ENCODE measurements at places on chromosomes 11 and 22.

GRCh38 chr22:19127329-19128008 lies 3.6 kb upstream of the TSSK2 start:
- no peak for DNase-seq

GRCh38 chr11:113817162-113817561 lies 37.6 kb downstream of the CLDN25 start:
- no peak for DNase-seq

DNA sequence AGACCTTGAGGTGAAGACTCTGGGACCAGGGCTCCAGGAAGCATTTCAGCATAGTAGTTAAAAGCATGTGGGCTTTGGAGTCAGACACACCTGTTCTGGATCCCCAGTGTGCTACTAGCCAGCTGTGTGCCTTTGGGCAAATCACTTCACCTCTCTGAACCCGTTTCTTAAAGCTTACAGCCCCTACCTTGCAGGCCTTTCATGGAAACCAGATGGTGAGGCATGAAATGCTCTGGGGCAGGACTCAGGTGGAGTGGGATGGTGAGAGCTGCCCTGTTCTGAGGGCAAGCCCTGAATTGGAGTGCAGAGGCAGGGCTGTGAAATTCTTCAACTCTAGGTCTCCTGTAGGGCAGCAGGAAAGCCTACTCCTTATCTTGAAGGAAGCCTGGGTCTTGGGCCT lies 10.5 kb downstream of the UCP2 start:
- DNase-seq, result no peak

DNA sequence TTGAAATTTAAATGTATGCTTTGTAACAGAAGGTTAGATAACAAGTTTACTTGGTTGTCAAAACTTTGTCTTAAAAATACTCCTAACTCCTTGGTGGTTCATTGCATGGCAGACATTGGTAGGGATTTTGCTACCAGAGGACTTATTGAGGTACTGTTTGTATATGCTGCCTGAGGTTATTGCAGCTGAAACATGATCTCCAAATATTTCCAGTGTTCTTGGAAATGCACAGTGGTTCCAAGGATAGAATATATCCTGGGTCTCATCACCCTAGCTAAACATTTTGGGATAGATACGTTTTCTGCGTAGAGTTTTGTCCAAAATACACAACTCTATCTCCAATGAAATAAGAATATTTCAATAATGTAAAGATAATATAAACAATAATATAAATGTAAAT lies 109.2 kb downstream of the RAB38 start:
- no peak for DNase-seq

GRCh38 chr11:8318536-8318935 lies 54.9 kb upstream of the LMO1 start:
- DNase-seq, result no peak

DNA sequence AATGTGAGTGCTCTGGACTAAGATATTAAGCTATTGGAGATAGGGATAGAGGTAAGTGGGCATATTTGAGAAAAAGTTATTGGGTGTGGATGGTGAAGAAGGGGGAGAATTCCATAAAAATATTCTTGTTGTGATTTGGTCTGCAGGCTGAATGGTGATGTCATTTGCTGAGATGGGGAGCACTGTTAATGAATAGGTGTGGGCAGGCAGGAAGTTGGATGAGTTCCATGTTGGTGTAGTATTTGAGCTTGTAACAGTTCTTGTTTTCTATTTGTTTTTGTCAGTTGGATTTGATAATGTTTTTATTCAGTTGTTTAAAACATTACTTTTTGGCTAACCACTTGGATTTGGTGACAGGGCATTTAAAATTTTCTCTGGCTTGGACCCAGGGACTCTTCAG lies 168.8 kb downstream of the C11orf87 start:
- peak; percentile 1 for DNase-seq

GRCh38 chr22:28711820-28712777 lies 29.5 kb downstream of the CHEK2 start:
- peak; percentile 96 for DNase-seq

- DNase-seq, result no peak
These were observed 39.7 kb downstream of the APLP2 start for GRCh38 chr11:130109386-130109785.

- DNase-seq, result no peak
These were observed 54.0 kb downstream of the ZNRF3 start for GRCh38 chr22:28937206-28938025.

- DNase-seq, result no peak
These were observed 54.5 kb upstream of the ZBTB44 start for GRCh38 chr11:130369141-130369691.

GRCh38 chr11:7202412-7202811 lies 49.3 kb upstream of the SYT9 start:
- DNase-seq, result no peak

GRCh38 chr11:45805305-45806071 lies 539 bp downstream of the SLC35C1 start:
- peak; percentile 59 for DNase-seq

DNA sequence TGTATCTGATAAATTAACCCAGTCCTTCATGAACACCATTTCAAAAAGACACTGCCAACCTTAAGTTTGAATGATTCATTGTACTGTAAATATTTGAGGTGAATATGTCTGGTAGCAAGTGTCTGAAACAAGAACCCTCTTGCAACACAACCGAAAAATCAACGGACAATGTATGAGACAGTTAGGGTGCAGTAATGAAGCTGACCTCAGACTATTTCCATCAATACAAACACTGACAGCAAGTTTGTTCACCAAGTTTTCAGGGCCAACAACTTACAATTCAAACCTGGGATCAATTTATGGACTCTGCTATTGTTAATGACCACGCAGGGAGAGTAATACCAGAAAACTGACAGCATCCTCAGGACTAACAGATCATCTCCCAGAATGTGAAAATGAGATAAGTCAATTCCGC lies 126.3 kb downstream of the CADM1 start:
- no peak for DNase-seq

DNA sequence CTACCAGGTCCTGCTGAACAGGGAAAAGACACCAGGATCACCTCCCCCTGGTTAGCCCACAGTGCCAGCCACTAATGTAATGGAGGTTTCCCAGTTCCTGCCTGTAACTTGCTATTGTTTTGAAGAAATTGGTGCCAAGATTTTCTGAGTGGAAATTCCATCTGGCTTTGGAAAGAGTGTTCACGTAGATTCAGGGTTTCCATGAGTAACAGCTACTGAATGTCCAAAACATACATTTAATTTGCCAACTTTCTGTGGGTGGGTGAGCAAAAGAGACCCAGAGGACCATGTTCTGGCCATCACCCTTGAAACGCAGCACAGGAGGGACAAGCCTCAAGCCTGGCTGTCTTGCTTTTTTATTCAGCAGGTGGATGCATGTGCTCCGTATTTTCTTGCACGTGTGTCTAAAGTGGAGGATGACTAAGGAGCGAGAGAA lies 8.8 kb upstream of the DKK3 start:
- peak; percentile 94 for DNase-seq

GRCh38 chr11:78533399-78533798 lies 41.3 kb downstream of the NARS2 start:
- DNase-seq, result no peak

DNA sequence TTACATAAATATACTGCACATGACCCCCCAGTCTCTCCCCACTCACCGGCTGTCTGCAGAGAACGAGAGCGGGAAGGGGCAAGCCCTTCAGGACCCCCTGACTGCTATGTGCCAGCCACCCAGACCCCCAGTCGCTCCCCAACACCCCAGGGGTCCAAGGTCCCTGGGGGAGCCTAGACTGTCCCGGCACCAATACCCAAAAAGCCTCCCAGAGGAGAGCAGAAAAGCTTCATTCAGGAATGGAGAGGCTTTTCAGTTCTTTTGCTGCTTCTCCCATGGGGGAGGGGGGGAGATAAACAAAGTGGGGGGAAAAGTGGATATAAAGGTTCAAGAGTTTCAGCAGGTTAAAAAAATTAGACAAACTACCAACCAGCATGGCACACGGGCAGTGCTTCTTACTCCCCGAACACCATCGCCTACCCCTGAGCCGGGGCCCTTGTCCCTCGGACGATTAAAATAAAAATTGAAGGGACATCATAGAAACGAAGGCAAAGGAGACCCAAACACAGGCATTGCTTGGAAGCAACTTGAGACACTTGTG lies 1.3 kb downstream of the CSNK1E start:
- DNase-seq, result no peak

- no peak for DNase-seq
These were observed 60.2 kb downstream of the LRRC32 start for GRCh38 chr11:76610371-76610770.

DNA sequence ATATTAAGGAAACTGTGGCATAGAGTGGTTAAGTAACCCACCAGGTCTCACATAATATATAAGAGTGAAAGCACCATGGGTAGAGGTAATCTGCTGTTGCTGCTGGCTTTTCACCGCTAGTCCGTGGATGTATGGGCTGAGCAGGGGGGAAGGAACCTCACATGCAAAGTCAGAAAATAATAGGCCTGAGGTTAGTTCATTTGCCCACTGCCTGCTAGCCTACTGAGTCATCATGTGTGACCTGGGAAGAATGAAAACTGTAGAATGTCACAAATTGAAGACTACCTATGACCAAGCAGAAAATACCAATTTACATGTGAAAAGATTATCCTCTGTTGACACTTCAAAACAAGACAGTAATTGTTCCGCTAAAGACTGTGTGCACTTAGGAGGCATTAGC lies 560.1 kb upstream of the FAT3 start:
- no peak for DNase-seq

DNA sequence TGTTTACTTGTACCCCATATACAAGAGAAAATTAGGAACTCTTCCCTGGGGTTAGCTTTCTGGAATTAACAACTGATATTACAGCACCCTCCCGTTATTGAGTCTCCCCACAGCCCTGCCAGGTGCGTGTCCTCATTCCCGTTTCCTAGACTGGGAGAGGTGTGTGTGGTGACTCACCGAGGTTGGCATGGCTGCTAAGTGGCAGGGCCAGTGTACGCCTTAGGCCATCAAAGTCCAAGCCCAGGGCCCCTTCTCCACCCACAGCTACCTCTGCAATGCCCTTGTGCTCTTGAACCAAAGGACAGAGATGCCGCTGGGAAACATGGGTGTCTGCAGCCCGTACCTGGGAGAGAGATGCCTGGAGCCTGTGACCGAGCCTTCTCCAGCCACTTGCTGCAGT lies 12.3 kb downstream of the IFT27 start:
- no peak for DNase-seq

- DNase-seq, result no peak
These were observed 273.9 kb downstream of the NTM start for GRCh38 chr11:131644204-131644795.

GRCh38 chr22:47086596-47087248 lies 324.3 kb downstream of the TBC1D22A start:
- no peak for DNase-seq

DNA sequence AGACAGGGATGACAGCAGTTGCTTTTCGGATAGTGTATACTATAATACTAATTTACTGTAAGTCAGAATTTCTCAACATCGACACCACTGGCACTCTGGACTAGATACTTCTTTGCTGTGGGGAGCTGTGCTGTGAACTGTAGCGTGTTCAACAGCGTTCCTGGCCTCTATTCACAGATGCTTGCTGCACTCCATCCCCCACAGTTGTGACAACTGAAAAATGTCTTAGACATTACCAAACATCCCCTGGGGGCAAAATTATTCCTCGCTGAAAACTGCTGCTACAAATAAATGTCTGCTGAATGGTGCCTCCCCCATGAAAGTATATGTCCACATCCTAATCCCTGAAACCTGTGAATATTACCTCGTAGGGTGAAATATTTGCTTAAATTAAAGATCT lies 7.5 kb upstream of the SLC15A3 start:
- DNase-seq, result peak; percentile 28

GRCh38 chr22:23603266-23603665 lies 23.2 kb upstream of the IGLL1 start:
- DNase-seq, result no peak

GRCh38 chr22:45742866-45743450 lies 71.3 kb downstream of the ATXN10 start:
- DNase-seq, result peak; percentile 71

- DNase-seq, result no peak
These were observed 35.8 kb upstream of the SLN start for GRCh38 chr11:107747622-107748021.

GRCh38 chr22:33831651-33832050 lies 88.6 kb downstream of the LARGE1 start:
- no peak for DNase-seq

Data from fibroblast of pulmonary artery (primary cell).